ENCODE measurements at places on chromosomes 6 and 20. TPM values are rescaled to one million over a fixed set of nuclear protein-coding genes. Genes with fewer than 3 reads are reported as not detected.

DNA sequence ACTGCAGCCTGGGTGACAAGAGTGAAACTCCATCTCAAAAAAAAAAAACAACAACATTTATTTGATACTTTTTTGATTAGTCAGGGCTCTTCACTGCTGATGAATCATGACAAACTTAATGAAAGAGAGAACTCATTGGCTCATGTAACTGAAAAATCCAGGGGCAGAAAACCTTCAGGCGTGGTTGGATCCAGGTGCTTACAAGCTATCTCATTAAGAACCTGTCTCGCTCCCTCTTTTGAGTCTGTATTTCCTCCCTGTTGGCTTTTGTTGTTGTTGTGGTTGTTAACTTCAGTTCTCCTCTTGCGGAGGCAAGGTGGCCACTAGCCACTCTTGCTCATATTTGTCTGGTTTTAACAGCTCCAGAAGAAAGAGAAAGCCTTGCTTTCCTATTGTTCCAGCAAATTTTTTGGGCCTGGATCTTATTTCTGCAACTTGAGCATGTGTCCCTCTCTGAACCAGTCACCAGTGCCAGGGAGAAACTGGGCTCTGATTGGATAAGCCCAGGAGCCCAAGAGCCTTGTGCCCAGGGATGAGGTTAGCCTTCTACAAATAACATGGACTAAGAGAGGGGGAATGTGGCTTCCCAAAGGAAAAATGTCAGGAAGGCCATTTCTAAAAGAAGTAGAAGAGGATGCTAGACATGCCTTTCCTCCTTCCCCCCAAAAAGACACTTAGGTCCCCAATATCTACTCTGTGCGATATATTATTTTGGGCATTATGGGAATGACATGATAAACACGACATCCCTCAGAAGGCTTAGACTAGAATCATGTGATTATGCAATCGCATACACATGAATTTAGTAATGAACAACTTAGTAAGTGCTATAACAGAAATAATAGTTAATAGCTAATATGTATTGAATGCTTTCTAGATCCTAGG is 64.5 kb downstream of the PHACTR2 start:
- no peak for DNase-seq

GRCh38 chr6:6859105-6859504 is 248.7 kb upstream of the RREB1 start:
- DNase-seq, result no peak

DNA sequence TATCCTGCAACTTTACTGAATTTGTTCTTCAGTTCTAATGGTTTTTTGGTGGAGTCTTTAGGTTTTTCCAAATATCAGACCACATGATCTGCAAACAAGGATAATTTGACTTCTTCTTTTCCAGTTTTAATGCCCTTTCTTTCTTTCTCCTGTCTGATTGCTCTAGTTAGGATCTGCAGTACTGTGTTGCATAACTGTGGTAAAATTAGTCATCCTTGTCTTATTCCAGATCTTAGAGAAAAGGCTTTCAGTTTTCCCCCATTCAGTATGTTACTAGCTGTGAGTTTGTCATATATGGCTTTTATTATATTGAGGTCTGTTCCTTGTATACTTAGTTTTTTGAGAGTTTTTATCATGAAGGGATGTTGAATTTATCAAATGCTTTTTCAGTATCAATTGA is 4.3 kb downstream of the MICA start:
- no peak for DNase-seq

- DNase-seq, result no peak
Measured at GRCh38 chr6:85412911-85413430, 36.9 kb upstream of the NT5E start.

- no peak for DNase-seq
Measured at GRCh38 chr20:17688965-17689364, 6.9 kb upstream of the RRBP1 start.

- no peak for DNase-seq
Measured at GRCh38 chr6:125809570-125810170, 18.9 kb downstream of the NCOA7 start.

DNA sequence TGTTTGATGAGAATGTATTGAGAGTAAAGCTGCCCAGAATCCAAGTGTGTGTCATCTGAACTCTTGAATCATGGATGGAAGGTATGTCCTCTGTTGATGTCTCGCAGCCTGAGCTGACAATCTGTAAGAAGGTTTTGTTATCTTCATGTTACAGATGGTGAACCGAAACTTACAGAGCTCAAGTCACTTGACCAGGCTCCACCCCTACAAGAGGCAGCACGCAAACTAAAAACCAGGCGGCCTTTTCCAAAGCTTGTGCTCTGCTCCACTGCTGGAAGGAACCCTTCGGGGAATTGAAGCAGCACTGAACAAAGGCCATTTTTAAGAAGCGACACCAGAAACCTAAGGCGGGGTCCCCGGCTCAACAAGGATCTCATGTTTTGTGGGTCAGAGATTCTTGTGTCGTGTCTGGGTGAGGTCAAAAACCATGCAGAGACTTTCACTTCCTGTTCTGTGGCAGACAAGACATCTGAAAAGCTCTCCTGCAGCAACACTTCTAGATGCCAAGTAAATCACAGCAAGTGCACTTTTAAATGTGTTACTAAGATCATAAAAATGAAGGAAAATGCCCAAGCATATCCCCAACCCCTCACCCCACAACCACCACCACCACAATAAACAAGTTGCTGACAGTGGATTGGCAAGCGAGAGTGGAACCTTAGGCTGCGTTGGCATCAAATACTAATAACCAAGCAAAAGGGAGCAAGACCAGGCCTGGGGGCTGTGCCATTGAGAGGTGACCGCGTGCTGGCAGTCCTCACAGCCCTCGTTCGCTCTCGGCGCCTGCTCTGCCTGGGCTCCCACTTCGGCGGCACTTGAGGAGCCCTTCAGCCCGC is 27.3 kb downstream of the NQO2 start:
- DNase-seq, result no peak

- no peak for DNase-seq
Measured at GRCh38 chr6:42017021-42017643, 33.2 kb upstream of the TAF8 start.

DNA sequence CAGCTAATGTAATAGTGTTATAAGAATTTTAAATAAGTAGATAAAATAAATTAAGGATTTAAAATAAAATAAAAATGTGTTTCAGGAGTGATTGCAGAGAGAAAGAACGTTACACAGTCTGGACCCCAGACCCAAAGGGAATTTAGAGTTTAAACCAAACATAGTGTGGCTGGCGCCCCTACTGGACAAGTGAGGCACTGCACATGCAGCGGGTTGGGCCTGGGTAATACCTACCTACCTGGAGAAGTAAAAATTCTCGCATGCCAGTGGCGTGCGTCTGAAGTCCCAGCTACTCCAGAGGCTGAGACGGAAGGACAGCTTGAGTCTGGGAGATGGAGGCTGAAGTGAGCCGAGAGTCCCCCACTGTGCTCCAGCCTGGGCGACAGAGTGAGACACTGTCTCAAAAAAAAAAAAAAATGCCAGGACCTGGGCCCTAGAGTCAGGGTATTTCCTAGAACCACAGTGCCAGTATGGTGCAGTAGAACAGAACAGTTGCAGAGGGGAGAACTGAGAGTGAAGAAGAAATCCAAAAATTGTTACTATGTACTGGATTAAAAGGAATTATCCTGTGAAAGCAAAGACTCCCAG is 71.4 kb upstream of the TCF21 start:
- no peak for DNase-seq

DNA sequence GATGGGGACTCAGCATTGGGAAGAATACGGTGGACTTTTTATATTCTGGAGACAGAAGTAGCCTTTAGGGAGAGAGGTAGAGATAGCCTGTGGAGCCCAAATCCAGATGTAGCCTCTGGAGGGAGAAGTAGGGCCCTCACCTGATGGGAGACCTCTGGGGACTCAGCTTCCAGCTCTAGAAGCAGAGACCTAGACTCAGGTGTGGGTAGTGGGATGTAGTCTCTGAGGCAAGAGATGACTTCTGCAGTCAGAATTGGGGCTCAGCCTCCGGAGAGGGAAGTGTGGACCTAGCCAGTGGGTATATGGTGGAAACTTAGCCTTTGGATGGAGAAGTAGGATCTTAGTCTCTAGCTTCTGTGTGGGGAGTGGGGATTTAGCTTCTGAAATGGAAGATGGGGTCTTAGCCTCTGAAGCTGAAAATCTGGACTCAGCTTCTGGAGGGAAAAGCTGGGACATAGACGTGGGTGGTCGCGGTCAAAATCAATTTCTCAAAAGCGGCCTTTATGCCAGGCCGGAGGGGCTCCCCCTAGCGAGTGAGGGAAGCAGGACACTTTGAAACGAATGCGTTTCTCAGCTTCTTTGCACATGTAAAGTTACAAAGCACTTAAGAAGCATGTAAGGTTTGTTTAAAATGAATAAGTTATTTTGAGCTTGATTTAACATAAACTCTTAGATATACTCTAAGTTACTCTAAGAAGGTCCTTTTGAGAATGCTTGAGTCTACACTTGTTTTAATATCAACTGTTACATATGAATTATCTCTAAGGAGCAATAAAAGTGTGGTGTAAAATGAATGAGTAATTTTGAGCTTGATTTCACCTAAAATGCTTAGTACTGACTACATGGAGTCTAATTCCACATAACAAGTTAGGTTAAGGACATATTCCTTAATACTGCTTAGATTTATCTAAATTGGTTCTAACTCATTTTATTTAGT is 12.9 kb upstream of the ZNF343 start:
- no peak for DNase-seq

- DNase-seq, result no peak
Measured at GRCh38 chr20:46108976-46109375, 9.1 kb upstream of the CD40 start.

The FAM110A gene
- 1.7 TPM for total RNA-seq

The ADGRF4 gene
- total RNA-seq, result not detected

The GSTA3 gene
- not detected for total RNA-seq

The ACTL10 gene
- total RNA-seq, result 0.20 TPM

The OR2B6 gene
- not detected for total RNA-seq

The KCNK5 gene
- total RNA-seq, result 62.3 TPM

The RFX6 gene
- not detected for total RNA-seq
